Chondrocyte (in vitro differentiated cells): ENCODE measurements at places on chromosomes 2 and 18.

GRCh38 chr2:120077896-120078295, 65.0 kb downstream of the EPB41L5 start:
- DNase-seq, result no peak

GRCh38 chr2:134117676-134118075, 136.2 kb upstream of the MGAT5 start:
- DNase-seq, result no peak

DNA sequence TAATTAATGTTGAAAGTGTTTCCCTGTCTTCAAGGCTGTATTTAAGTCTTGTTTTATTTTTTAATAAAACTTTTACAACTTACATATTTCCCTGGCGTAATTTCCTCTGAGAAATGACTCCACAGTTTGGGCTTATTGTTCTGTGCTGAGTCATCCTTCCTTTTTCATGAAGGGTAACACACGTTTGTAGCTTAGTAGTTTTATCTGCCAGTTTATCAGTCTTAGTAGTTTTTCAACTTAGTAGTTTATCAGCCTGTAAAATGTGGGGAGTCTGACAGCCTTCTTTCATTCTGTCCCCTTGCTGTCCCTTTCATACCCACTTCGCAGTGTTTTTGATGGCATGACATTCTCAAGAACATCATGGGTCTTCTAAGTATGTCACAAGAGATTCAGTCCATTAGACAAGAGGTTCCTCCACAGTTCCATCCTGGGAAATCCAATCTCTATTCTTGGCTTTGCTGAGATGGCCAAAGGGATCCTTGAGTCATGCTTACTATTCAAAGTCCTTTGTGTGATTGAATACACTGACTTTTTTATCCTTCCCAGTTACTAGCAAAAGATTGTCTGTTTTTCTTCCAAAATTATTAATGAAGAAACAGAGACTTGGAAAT, 60.0 kb upstream of the SGPP2 start:
- no peak for DNase-seq

DNA sequence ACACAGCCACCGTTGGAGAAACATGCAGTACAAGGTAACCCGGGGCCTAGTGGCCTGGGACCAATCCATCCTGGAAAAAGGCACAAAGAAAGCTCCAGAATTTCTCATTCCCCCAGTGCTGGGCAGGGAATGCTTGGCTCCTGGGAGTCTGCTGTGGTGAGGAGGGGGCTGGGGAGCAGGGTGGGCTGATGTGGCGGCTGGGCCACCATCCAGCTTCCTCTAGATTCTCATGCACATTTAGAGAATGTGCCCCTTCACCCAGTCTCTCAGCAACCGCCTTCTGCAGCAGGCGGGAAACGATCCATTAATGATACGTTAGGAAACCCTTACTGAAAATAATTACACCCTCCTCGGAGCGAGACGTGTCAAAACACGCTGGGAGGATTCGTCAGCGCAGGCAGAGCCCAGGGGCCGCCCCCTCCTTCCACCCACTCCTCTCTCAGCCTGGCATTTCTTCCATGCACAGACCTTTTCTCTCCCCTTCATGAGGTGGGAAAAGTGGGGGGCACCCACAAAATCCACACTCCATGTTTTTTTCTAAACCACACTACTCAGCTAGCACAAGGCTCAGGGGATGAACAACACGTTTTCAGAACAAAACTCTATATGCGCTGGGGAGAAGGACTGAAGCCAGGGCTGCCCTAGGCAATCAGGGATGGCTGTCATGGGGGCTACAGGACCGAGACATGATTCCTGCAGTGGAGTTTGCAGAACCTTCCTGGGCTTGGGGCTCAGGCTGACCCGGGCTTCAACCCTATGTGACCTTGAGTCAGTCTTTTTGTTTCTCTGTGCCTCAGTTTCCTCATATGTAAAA, 56.1 kb upstream of the SMAD7 start:
- DNase-seq, result peak; percentile 36

GRCh38 chr18:24964216-24964615, 387.8 kb downstream of the ZNF521 start:
- DNase-seq, result no peak

- no peak for DNase-seq
These were observed 1.1 kb downstream of the MARCHF4 start for GRCh38 chr2:216370961-216371712.

DNA sequence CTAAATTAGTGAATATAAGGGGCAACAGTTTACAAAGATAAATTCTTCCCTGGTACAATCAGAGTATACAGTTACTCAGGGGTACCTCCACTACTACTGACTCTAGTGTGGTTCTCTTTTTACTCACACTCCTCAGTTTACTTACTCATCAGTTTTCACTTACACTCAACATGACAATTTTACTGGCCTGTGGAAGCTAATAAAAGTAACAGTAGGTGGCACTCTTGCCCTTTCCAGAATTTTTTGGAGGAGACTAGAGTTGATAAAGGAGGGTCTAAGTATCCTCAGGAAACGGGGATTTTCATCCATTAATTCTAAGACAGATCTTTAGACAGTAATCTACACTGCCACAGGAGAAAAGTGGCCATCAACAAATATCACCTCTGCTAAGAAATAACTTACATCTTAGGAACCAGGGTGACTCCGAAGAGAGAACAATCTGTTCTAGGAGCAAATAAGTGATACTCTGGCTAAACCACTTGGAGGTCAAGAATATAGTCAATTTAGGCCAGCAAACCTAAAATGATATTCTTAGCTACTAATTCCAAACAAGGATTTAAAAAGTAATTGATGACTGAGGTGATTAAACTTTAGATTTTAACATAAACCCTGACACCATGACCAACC, 61.3 kb downstream of the ATL2 start:
- no peak for DNase-seq

DNA sequence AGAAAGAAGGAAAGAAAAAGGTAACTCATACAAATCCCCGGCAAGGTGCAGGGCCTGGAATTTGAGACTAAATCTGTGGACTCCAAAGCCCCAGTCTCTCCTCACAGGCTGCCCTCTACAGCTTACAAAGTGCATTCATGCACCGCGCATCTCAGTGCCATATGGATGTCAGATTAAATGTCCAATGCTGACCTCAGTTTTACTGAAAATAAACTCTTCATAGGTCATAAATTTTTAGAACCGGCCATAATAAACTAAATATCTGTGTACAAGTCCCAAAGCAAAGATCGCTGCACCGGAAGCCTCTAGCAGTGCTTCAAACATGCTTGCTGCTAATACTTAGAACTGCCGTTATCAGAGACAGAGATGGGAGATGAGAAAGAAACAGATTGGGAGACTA, 17.7 kb downstream of the ST6GAL2 start:
- no peak for DNase-seq

DNA sequence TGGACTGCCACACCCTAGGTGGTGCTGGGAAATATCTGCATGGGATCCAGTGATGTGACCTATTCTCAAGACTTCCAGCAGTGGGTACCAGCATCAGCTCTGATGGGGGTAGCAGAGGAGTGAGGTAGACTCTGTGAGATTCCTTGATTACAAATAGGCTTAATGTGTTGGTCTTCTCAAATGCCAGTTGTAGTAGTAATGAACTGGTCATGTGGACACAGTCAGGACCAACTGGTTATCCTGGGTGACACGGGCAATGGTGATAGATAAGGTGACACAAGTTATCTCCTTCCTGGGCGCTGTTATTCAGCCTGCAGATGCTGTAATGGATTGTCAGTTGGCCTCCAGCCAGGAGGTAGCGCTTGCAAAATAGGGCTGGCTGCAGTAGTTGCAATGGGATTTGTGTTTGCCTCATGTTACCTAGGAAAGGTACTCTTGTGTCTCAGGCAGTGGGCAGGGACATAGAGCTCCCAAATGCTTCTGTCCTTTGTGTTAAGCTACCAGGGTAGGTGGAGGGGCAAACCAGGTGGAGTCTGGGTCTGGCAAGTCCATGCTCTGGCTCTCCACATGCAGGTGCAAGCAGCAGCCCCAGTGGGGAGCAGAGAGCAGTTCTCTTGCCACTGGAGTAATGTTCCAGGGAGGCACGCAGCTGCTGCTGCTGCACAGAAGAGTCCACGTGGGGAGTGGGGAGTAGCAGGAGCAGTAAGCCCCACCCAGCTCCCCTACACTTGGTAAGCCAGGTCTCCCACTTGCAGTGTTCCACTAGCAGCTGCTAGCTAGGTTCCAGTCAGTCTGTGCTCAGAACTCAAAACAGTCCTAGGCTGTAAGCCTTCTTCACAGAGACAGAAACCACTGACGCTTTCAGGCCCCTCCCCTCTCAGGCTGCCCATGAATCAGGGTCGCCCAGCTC, 505.4 kb upstream of the DDX18 start:
- DNase-seq, result no peak

- no peak for DNase-seq
These were observed 596.6 kb downstream of the XIRP2 start for GRCh38 chr2:167484875-167485274.

DNA sequence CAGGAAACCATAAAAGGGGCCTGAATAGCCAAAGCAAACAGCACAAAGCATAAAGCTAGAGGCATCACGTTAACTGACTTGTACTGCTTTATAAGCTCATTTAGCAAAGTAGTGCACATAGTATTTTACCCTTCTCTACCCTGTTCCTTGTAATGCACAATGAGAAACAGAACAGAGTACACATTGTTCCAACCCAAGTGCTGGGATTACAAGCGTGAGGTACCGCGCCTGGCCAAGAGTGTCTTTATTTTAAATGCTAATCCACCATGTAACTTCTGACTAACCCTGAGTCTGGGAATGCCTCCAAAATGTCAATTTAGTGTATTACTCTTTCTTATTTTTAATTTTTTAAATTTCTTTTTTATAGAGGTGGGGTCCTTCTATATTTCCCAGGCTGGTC, 46.4 kb upstream of the STON1 start:
- DNase-seq, result no peak

DNA sequence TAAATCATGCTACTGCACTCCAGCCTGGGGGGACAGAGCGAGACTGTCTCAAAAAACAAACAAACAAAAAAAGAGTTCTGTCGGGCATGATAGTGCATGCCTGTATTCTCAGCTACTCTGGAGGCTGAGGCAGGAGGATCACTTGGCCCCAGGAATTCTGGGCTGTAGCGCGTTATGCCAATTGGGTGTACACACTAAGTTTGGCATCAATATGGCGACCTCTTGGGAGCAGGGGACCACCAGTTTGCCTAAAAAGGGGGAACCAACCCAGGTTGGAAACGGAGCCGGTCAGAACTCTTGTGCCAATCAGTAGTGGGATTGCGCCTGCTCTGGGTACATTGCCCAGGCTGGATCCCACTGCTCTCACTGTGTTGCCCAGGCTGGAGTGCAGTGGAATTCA, 49.7 kb downstream of the SDC1 start:
- no peak for DNase-seq

GRCh38 chr2:224976629-224977525, 65.4 kb downstream of the DOCK10 start:
- DNase-seq, result no peak

GRCh38 chr18:21230436-21230835, 11.6 kb upstream of the GREB1L start:
- no peak for DNase-seq

- DNase-seq, result no peak
These were observed 116.1 kb downstream of the NCKAP5 start for GRCh38 chr2:133452146-133452545.

GRCh38 chr2:55917117-55917516, 6.5 kb downstream of the EFEMP1 start:
- DNase-seq, result no peak

GRCh38 chr2:12050396-12050795, 304.0 kb downstream of the LPIN1 start:
- DNase-seq, result no peak

DNA sequence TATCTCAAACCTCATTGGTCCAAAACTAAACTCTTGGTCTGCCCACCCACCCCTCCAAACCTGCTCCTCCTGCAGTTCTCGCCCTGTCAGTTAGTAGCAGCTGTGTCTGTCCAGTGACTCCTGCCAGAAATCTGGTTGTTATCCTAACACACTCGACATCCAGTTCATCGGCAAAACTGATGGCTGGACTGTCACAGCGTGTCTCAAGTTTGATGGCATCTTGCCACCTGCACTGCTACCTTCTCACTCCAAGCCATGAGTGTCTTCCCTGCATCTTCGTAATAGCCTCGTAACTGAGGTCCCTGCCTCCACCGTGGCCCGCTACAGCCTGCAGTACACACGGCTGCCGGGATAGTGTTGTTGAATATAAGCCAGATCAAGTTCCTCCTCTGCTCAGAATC, 470.1 kb upstream of the RAB12 start:
- DNase-seq, result no peak

DNA sequence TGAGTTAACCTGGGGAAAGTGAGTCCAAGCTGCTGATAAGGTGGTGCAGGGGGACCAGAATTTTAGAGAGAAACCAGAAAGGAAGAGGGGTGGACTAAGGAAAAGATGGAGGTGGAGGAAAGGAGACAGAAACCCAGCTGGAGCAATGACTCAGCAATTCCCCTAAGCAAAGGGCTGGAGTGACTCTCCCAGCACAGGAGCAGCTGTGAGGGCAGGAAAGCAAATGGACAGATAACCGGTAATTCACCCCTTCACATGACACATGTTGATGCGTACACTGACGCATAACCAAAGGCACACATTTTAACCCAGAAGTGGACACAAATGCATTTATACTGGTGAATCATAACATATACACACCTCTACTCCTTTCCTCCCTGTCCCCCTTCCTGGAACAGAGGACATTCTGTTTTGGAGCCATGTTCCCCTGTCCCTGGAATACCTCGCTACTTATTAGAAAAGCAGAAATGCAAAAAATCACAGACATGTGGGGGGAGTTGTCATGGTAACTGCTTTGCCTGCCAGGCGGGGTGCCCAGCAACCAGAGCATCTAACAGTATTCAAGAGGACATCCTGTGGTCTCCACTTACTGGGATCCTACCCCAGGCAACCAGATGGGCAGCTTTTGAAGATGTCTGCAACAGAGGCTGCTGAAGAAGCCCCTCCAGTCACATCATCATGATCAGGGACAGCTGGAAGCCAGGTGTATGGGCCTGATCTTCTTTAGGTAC, 4.7 kb downstream of the CDK5R2 start:
- no peak for DNase-seq

GRCh38 chr2:142290931-142291330, 160.1 kb upstream of the LRP1B start:
- no peak for DNase-seq

DNA sequence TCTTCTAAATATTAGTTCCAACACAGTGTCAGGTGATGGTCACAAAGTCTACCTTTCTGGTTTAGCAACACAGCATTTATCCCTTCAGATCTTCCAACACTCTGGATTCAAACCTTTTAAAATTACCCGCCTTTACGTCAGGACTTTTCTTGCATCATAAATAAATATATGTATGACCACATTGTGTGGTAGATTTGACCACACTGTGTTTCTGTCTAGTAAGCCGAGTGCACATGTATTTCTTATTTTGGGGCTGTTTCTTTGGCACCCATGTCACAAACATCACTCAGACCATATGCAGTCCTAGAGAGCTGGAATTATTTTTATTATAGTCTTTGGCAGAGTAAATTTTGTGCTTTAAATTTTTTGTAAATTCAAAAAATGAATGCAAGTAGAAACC, 172.1 kb downstream of the ANKRD44 start:
- no peak for DNase-seq

DNA sequence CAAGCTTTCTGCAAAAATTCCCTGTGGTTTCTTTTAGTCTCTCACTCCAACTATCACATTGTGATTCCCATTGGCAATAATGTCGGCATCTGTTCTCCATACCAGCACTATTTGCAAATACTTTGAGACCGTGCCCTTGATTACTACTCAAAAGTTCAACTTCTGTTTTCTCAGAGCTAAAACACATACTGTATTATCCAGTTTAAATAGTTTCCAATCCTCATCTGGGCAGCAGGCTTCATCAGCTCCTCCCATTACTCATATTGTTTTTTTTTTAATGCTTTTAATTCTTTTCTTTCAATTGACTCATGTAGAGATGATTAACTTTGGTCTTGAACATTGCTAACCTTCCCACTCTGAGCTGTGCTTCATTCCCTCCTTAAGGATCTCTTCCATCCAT, 135.8 kb downstream of the METTL8 start:
- DNase-seq, result no peak
